NCI-H2081 treated with DMSO at 0.1 percent for 48 hours (cell line): ENCODE measurements at places on chromosomes 3 and 15.

GRCh38 chr15:57557267-57557666 lies 34.4 kb upstream of the MYZAP start:
- DNase-seq: no peak

DNA sequence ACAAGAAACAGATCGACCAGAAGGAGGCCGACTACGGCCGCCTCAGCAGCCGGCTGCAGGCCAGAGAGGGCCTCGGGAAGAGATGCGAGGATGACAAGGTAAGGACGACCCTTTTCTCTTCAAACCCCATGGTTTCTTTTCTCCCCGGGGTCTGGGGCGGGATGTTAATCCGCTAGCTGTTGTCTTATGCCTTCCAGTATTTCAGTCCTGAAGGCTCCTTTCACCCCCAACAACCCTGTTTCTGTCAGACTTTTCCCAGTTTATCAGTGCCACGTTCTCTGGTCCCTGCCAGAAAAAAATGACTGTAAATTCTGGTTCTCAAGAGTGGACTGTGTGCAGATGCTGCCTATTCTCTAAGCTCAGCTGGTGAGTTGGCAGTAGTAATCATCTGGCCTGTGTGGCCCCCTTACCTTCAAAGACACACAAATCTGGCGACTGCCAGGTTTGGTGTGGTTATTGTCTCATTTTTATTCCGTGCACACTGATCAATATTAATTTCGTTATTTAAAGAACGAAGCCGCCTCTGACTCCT lies 806 bp downstream of the GOLM2 start:
- DNase-seq: no peak

GRCh38 chr3:72769758-72770540 lies 78.3 kb downstream of the SHQ1 start:
- DNase-seq: no peak

GRCh38 chr3:151218136-151218535 lies 15.1 kb upstream of the GPR171 start:
- no peak for DNase-seq

GRCh38 chr3:141656771-141657170 lies 81.3 kb upstream of the RNF7 start:
- no peak for DNase-seq

DNA sequence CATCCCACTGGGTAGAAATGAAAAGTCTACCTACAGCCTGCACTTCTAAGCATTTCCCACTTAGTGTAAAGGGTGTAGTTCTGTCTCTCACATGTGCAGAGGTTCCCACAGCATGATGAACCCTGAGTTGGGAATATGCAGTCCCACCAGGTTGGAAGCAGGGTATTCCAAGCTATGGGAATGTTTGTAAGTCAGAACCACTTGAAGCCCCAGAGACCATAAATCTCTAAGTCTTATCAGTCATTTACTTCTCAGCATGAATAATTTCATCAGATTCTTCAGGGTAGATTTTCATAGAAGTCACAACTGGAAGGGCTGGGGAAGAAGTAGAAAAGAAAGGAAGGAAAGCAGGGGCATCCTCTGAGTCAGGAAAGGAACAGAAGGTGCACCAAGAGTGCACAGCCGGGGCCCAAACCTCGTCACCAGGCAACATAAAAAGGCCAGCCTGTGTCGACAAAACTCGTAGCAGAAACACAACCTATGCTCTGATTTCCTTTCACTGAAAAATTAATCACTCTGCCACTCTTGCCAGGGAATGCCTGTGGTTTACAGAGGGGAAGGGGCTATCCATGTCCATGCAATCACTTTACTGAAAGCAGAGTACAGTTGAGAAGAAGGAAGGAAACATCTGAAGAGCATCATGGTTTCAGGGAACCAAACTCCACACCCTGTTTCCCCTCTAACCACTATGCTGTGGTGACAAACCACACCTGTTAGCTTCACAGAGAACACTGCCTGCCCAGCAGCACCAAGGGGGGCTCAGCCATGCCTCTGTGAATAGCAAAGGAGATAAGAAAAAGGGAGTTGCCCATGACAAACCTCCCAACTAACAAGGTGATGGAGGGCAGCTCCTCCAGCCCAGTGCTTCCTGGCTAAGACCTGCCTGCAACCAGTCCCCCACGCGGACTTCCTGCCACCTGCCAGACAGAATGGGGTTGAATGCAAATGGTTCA lies 40.5 kb downstream of the SH3BP5 start:
- DNase-seq: no peak

- no peak for DNase-seq
Measured at GRCh38 chr15:72365844-72366243, 10.0 kb downstream of the HEXA start.

GRCh38 chr15:56757875-56758274 lies 24.6 kb upstream of the ZNF280D start:
- DNase-seq: no peak

- no peak for DNase-seq
Measured at GRCh38 chr3:8069471-8069870, 432.2 kb upstream of the LMCD1 start.

DNA sequence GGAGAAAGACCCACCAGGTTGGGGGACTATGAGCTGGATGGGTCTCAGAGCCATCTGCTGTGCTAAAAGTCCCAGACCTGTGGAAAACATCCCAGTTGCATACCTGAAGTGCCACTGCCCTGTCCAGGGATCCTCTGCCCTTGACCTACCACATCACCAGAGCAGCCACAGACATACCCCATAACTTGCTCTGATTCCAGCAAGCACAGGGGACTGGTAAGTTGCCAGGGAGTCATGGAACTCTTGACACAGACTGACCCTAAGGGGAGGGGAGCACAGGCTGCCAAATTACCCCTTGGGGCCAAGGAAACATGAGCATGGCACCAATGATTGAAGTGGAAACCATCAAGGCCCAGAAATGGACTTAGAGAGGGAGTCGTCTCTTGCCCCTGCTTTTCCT lies 1335.1 kb upstream of the ALCAM start:
- DNase-seq: no peak

GRCh38 chr3:39665441-39665840 lies 144.0 kb upstream of the MYRIP start:
- no peak for DNase-seq

GRCh38 chr3:193507566-193507965 lies 47.1 kb downstream of the ATP13A4 start:
- DNase-seq: no peak

GRCh38 chr15:68578175-68578979 lies 416 bp upstream of the CORO2B start:
- DNase-seq: no peak

DNA sequence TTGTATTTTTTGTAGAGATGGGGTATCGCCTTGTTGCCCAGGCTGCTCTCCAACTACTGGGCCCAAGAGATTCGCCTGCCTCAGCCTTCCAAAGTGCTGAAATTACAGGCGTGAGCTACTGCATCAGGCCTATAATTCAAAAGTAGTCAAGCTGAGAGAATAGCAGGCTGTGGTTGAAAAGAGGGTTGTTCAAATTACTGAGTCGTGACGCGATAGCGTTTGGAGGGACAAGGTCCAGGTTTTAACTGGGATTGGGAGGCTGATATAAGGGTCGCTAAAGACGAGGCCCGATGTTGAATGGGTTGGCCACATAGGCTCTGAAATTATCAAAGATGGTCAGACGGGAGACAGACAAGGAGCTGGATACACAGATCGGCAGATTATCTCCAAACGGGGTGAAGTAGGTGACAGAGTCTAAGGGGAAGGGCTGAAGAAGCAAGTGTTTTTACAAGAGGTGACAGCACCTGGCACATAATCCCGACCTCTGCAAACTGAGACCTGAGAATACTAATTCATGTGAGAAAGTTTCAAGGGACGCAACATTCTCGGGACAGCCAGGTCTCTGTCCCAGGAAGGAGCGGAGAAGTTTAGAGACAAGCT lies 759 bp upstream of the ARID3B start:
- DNase-seq: no peak

GRCh38 chr3:191696348-191696747 lies 235.4 kb downstream of the PYDC2 start:
- no peak for DNase-seq

DNA sequence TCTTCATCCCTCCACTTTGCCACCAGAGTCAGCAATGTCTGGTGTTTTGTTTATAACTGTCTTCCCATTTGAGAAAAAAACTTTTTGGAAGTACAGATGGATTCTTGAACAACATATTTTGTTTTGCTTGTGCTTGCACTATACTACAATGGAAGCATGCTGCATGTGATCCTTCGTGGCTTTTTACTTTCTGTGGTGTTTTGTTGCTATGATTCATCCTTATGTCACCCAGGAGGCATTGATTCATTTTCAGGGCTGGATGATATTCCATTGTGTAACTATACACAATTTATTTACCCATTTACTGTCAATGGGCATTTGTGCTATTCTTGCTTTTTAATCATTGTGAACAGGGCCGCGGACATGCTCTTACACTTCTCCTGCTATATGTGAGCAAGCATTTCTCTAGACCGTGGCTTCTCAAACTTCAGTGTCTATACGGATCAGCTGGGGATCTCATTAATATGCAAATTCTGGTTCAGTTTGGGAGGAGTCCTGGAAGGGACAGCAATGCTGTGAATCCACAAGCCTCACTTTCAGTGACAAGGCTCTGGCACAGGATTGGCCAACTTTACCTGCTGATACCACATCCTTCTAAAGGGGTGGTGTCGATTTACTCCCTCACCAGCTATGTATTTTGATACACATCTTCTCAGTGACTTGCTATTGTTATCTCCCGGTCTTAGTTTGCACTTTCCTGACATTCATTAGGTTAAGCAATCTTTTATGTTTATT lies 65.9 kb downstream of the POLR2M start:
- DNase-seq: no peak

GRCh38 chr15:58401276-58401675 lies 30.5 kb upstream of the LIPC start:
- DNase-seq: no peak

GRCh38 chr15:86849558-86850285 lies 770.1 kb downstream of the AGBL1 start:
- no peak for DNase-seq

- no peak for DNase-seq
Measured at GRCh38 chr15:65909831-65910230, 40.5 kb downstream of the RAB11A start.

- DNase-seq: no peak
Measured at GRCh38 chr3:126557415-126557745, 1.4 kb downstream of the C3orf22 start.

DNA sequence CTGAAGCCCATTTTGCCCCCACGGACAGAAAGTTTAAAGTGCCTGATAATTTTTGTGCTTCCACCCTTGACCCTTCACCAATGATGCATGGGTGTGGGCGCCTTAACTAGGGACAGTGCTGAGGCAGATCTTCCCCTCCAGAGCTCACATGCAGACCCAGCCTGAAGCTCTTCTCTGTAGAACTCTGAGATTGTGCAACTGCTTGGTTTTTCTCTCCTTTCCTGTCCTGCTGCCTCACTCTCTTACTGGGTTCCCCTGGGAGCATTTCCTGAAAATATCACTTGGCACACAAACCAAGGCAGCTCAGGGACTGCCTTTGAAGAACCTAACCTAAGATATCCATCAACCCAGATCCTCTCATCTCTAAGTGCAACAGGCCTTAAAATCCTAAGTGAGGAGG lies 220.3 kb upstream of the STT3B start:
- DNase-seq: no peak

GRCh38 chr3:155428563-155428962 lies 135.1 kb upstream of the STRIT1 start:
- DNase-seq: no peak

DNA sequence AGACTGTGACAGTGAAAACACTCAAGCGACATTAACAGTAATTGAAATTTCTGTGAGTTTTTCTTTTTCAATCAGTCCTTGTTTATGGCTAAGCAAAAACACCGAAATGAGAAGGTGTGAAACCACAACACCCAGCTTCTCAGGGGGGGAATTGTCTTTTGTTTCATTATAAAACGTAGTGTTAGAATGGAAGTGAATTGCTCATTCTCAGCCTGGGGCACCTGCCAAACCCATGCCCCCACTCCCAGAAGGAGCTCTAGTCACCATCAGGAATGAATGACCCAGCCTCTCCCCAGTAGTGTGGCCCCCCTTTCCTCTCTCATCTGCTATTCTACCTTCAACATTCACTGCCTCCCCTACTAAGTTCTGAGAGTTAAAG lies 185.8 kb upstream of the CFAP20DC start:
- no peak for DNase-seq

DNA sequence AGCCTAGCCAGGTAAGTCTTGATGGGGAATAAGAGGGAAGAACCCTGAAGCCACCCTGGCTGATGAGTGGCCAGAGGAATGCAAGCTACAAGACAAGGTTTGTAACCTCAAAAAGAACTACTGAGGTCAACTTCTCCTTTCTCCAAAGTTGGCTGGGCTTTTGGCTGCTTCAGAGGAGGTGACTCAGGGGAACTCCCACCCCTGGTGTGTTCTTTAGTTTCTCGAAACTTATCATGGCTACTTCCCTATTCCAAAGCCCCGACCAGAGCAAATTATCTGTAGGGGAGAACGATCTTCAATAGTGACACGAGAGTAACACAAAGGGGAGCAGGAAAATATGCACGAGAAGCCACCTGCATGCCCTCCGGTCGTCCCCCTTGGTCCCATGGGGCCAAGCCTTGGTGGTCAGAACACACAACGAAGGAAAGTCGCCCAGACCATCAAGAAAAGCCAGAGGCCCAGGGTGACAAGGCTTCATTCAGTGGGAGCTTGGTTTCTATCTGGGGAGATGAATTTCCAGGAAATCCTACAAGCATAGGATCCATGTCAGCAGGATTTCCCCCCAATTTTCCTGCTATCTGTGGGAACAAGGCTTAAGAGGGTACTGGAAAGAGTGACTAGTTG lies 6.5 kb upstream of the BCL2A1 start:
- no peak for DNase-seq

DNA sequence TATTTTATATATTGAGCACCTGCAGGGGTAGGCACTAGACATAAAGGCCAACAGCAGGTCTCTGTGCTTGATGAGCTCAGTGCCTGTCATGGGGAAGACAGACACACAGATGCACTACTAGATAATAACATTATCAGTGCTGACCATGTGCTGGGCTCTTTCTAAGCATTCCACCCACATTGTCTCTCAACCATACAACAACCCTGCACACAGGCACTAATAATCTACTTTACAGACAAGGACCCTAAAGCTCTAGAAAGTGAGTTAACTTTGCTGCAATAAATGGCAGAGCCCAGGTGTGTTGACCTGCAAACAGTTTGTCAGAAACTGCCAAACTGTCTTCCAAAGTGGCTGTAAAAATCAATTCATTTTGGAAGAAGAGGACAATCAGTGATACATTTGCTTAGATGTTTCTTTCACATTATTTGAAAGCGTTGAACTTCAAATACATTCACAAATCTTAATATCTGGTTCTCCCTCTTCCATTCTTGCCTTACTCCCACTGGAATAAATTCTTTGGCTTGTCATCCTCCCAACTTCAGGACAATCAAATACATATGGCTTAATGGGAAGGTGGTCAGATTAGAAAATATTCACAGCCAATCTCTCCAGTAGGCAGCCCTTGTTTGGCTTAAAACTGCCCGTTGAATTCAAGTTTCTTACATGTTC lies 11.0 kb upstream of the PP2D1 start:
- no peak for DNase-seq

GRCh38 chr3:172844428-172844827 lies 93.9 kb downstream of the ECT2 start:
- no peak for DNase-seq

- no peak for DNase-seq
Measured at GRCh38 chr3:150097588-150097890, 126.8 kb upstream of the PFN2 start.

- no peak for DNase-seq
Measured at GRCh38 chr3:154517404-154517803, 87.4 kb upstream of the GPR149 start.

- no peak for DNase-seq
Measured at GRCh38 chr3:173096140-173096539, 44.9 kb downstream of the SPATA16 start.
